Fibroblast of skin of scalp (primary cell): ENCODE measurements at places on chromosomes 6 and 20.

DNA sequence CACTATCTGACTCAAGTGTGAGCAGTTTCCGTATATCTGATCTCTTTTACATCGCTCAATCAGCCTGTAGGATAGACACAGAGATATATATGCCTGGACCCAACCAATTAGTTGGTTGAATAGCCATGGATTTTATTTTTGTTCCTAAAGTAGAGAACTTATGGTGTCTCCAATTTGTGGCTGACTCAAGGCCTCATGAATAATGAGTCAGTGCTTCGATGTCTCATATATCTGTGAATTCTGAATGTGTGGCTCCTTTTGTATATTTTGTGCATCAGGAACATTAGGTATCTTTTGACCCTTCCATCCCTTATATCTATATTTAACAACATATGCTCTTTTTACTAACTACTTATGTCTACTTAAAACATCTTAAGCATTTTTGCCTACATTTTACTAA lies 64.5 kb downstream of the OR2B2 start:
- no peak for DNase-seq

- DNase-seq = no peak
Measured at GRCh38 chr6:44266347-44266746, 996 bp upstream of the NFKBIE start.

GRCh38 chr6:157879873-157880254 lies 56.8 kb downstream of the SNX9 start:
- DNase-seq = no peak

DNA sequence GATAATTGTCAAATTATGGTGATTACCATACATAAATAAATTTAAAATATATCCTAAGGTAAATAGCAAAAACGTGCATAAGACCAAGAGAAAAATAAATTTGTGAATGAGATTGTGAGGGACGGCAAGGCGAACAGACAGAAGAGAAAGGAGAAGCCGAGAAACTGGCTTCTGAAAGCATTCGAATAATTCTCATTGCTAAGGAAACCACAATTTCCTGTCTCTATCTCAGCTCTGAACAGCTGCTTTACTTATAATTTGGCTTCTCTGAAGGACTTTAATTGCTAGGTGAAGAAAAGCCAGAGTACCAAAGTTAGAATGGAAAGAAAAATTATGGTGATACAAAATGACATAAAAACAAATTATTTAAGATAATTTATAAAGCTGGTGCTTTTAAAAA lies 79.0 kb upstream of the RGS17 start:
- peak; percentile 44 for DNase-seq

GRCh38 chr20:38685853-38686473 lies 38.3 kb upstream of the SLC32A1 start:
- DNase-seq = peak; percentile 54

- no peak for DNase-seq
Measured at GRCh38 chr20:62980380-62980960, 26.3 kb downstream of the BHLHE23 start.

DNA sequence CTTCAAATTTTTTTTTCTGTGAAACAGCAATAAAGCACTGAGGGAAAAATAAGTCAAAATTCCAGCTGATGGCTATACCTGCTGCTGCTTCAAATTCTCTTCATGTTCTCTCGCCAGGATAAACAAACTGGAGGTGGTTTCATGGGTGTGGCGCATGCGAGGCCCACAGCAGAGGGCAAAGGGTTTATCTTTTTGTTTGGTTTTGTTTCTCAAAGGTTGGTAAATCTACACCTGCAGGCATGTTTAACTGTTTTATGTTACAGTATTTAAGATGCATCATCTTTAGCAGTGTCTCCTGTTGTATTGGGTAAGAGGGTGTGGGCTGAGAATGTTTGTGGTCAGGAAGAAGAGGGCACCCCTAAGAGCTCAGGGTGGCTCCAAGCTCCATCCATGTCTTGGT lies 342.2 kb downstream of the CDH26 start:
- DNase-seq = no peak
